ENCODE measurements at places on chromosomes 3 and 15. TPM values are rescaled to one million over a fixed set of nuclear protein-coding genes. Genes with fewer than 3 reads are reported as not detected.

GRCh38 chr3:24286405-24286804 lies 208.2 kb downstream of the THRB start:
- no peak for DNase-seq

GRCh38 chr3:150346981-150347863 lies 60.9 kb upstream of the TSC22D2 start:
- DNase-seq: no peak

Gene KLHL6
- polyA plus RNA-seq: 0.37 TPM

GRCh38 chr15:81166636-81167305 lies 29.9 kb upstream of the IL16 start:
- DNase-seq: no peak

GRCh38 chr3:112671930-112672715 lies 31.2 kb upstream of the CCDC80 start:
- no peak for DNase-seq

GRCh38 chr3:39168156-39168780 lies 14.9 kb upstream of the CSRNP1 start:
- DNase-seq: no peak

DNA sequence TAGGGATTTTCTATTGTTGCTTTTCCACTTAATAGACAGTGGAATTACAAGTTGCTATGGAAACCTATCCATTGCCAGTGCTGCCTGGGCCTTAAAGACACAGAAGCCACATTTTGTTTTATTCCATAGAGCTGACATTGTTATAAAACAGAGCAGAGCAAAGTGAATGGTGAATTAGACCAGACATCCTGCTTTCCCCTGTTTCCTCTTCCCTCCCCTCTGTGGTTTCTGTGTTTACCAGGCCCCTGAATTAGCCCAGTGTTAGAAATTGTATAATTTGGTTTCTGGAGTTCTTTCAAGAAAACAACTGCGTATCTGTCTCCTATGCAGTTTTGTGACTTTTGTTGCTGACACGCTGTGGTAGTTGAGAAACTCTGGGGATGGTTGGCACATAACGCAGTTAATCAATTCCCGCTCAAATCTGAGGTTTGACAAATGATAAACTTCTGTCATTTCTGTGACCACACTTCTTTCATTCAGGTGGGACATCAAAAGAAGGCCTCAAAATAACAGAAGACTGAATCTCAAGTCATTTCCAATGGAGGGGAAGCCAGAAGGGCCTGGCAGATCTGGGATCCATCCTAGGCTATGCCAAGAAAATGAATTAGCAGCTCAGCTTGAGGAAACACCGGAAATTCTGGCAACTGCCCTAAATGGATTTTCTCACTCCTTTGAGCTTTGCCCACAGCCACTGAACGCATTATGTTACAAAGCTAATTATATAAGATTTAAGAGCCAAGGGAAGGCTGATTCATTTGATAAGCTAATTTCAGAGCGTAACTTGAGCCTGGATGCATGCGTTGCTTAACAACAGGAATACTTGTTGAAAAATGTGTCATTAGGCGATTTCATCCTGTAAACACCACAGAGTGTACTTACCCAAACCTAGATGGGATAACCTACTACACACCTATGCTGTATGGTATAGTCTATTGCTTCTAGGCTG lies 46.9 kb downstream of the NR1D2 start:
- peak; percentile 82 for DNase-seq

- peak; percentile 96 for DNase-seq
These were observed 1.0 kb upstream of the MEX3B start for GRCh38 chr15:82046666-82047452.

DNA sequence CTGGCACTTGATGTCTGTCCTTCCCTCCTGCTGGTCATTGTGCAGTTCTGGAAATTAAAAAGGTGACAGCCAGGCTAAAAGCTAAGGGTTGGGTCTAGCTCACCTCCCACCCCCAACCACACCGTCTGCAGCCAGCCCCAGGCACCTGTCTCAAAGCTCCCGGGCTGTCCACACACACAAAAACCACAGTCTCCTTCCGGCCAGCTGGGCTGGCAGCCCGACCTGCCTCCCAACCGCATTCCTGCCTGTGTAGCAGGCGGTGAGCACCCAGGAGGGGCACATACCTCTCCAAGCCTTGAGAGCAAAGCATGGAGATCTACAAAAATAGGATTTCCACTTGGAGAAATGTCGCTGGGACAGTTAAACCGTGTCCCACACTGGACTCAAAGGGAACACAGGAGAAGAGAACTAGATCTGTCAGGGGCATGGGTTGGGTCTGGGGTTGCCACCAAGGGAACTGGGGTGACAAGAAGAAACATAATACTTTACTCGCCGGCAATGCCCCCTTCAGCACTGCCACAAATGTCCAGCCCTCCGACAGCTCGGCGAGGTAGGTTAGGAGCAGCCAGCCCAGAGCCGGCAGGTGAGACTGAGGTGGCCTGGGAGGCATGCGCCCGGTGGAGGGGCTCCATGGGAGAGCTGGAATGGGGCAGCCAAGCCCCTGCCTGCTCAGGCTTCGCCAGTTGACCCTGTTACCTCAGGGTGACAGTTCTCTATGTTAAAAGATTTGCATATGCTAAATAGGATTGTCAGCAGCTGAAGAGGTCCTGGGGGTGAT lies 52.2 kb downstream of the EXOG start:
- DNase-seq: no peak

DNA sequence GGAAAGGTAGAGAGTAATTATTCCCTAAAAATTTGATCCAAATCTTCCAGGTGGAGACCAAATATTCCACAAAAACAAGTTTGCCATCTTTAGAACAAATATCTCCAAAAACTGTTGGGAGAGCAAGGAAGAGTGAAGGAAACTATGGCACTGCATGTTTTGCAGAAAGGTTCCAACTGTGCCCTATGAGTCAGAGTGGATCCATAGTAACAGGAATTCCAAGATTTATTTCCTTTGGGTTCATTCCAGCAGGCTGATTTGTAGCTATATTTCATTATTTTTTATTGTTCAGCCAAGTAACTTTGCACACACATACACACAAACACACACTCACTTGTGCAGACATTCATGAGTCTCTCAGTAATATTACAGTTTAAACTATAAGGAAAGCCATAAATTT lies 459.7 kb upstream of the EPHA6 start:
- no peak for DNase-seq

Gene IMPG2
- 0.15 TPM for polyA plus RNA-seq

DNA sequence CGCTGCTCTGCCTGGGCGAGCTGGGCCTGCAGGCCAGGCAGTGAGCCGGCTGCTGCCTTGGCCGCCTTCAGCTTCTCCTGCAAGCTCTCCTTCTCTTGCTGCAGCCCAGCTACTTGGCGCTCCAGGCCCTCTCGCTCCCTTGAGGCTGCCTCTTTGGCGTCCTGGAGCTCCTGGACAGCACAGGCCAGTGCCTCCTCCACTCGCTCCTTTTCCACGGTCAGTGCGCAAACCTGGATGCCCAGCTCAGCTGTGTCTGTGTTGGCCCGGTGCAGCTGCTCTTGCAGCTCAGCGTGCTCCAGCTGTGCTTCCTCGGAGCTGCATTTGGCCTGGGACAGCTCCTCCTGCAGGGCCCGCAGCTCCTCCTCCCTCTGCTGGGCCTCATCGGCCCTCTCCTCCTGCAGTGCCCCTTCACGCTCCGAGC lies 23.1 kb downstream of the CXCR6 start:
- DNase-seq: peak; percentile 17

- DNase-seq: no peak
These were observed 22.9 kb downstream of the EXOG start for GRCh38 chr3:38519000-38519399.

Gene DNAH12
- polyA plus RNA-seq: not detected

Gene HTR3E
- polyA plus RNA-seq: not detected

Gene SLC6A11
- not detected for polyA plus RNA-seq

DNA sequence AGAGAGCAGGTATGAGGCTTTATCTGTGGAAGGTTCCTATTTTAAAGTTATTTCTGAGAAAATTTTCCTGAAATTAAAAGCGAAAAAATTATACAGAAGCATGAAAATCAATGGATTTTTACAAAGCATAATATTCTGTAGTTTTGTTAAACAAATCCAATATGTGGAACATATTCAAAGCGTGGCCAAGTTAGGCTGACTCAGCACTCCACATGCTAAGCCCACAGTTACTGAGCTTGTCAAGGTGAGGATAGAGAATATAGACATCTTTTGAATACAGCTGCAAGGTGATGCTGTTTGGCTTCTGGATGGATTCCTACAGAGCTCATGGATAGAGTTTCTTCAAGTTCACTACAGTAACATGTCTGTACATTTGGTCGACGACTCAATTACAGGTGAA lies 302.5 kb downstream of the C3orf38 start:
- DNase-seq: no peak

All from kidney (tissue), 22 donors.